ENCODE measurements at places on chromosomes 1 and 21.
A peak's percentile ranks its signal among the peaks of the same experiment; 100 is the strongest.

DNA sequence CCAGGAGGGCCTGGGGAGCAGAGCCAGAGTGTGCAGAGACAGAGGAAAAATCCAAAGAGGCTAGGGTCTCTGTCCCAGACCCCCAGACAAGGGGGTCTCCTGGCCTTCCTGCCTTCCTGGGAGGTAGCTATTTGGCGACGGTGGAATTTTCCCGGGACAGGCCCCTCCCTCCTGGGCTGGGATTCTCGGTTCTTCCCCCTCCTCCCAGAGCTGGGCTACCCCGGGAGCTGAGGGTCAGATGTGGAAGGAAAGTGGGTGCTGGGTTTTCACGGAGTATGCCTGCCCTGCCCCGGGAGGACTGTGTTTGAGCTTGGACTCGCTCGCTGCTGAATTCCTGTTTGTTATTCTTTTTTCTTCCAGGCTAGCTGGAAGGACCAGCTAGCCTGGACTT lies 759 bp downstream of the AMPD2 start:
- DNase-seq, result no peak

DNA sequence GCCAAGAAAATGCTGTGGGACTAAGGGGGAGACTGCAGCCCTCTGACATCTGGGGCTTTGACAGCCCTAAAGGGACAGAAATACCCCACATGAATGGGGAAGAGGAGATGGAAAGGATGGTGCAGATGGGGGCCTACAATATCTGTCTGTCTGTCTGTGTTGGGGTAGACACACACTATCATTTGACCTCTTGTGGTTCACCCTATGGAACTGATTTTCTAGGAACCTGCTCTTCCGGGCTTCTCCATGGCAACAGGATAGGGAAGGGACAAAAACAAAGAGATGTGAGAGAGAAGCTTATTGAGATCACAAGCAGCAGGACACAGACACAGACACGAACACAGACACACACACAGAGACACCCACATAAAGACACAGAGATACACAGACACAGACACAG lies 17.1 kb downstream of the KIF21B start:
- DNase-seq, result no peak

GRCh38 chr1:31576201-31576669 lies at the start of gene TINAGL1:
TSS of gene TINAGL1 (plus strand) at chr1:31576515. CDS start at chr1:31577149, 634 bp downstream.
- no peak for DNase-seq

- no peak for DNase-seq
Observed at GRCh38 chr1:60965280-60965854, 117.0 kb upstream of the NFIA start.

DNA sequence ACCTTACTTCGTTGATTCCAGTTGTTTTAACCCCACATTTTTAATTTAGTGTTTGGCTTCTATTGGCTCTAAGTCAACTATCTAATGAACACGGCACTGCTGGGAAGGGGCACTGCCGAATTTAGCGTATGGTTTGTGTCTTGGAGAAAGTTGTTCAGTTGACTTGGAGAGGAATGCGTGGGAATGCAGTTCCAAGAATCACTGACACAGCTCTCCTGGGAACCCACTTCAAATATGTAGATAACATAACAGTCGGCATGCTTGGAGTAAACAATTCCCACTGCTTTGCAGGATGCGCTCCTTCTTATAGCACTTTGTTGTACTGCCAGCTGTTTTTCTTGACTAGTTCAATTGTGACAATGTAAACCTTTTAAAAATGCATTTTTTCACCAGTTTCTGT lies 104.3 kb downstream of the RYR2 start:
- no peak for DNase-seq

GRCh38 chr1:162055062-162055461 lies 14.4 kb upstream of the NOS1AP start:
- no peak for DNase-seq

- DNase-seq, result no peak
Observed at GRCh38 chr1:214510914-214511638, 40.3 kb downstream of the PTPN14 start.

DNA sequence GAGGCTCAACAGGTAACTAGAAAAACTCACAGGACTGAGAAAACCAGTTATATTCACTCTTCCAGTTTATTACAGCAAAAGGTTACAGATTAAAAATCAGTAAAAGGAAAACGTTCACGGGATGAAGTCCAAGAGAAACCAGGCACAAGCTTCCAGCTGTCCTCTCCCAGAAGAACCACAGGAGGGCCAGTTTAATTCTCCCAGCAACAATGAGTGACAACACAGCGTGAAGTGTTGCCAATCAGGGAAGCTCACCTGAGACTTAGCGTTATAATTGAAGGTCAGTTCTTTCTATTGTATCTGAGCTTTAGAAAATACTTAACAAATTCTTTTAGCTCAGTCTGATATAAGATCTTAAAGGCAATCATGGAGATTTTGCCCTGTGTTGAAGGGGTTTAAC lies 65.2 kb upstream of the TNR start:
- no peak for DNase-seq

DNA sequence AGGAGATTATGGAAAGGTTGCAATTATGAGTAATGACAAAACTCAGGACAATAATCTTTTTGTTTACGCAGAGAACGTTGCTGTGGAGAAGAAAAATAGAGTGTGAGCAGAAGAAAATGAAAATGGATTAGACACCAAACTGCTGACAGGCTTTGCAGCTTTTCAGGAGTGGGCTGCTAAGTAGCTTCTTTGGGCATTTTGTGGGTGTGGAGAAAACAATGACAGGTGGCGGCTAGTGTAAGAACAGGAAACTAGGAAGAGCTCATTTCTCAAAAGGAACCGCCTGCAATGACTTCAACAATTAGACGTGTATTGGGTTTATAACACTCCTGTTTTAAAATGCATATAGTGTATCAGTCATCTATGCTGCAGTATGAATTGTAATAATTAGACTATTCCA lies 18.3 kb upstream of the PALMD start:
- no peak for DNase-seq

GRCh38 chr1:61380561-61380960 lies 298.2 kb downstream of the NFIA start:
- no peak for DNase-seq

- no peak for DNase-seq
Observed at GRCh38 chr1:6898974-6899539, 113.8 kb downstream of the CAMTA1 start.

DNA sequence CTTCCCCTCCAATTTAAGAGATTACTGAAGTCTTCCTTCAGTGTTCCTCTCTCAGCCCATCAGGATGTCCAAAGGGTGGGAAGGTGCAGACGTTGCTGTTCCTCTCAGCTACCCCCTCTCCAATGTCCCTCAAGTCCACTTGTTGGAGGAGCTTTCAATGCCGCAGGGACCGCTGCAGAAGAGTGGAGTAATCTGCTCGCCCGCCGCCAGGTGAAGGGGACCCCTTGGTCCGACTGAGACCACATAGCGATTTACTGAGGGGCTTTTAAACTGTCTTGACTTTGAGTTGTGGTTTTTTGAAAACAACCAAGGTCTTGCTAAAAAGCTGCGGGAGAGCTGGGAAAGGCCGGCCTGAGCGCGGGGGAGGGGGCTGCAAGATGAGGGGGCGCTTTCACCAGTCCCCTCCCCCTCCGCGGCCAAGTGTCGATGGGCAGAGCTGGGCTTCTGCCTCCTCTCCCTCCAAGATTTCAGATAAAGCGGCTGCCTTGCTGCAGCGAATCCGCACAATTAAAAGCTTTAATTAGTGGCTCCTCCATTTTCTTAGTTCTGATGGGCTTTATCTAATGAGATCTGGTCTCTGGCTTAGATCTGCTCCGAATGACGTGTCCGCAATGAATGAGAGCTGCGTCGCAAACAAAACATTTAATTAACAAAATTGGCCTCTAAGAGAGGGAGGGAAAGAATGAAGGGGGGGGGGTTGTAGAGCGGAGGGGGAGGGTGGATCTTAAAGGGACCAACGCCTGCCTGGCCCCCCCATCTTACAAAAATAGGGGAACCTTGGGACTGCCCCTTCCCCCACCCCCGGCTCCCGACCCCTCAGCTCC lies 5.9 kb downstream of the LMO4 start:
- DNase-seq, result no peak

- peak; percentile 43 for DNase-seq
Observed at GRCh38 chr1:113904293-113904673, 316 bp downstream of the AP4B1 start.

DNA sequence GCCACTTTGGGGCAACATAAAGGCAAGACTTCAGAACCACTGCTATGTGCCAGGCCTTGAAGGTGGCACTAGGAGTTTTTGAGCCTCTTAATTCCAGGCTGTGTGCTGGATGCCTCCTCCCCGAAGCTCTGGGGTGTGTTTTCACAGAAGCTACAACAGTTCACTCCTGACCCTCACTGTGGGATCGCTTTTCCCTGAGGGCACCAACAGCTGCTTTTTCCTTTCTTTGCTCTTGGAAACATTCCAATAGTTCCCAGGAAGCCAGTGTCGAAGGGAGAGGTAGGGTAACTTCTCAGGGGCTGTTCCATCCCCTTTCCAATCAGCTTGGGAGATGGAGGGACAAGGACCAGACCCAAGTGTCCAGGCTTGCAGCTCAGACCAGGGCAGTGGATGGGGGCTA lies 153.4 kb downstream of the C1orf94 start:
- no peak for DNase-seq

DNA sequence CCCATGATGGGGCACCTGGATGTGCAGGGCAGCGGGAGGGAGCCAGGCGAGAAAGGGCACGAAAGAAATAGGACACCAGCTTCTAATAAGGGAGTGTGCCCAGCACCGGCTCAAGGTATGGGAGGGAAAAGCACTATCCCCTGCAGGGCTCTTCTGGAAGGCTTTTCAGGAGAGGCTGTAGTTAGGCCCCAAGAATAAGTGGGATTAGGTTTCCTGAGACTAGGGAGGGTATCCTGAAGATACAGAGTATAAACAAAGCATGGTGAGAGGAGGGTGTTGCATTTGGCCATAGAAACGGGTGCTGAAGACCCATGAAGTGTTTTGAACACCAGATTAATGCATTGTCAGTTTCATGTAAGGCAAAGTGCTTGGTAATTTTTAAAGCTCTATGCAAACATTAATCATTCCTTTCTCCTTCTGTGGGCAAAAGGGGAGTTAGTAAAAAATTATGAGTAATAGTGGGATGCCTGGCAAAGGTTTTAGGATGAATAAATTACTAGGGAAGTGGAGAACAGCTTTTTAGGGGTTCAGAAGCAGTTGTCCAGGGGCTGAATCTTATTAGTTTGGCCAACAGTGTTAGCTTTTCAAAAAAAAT lies 74.0 kb downstream of the SYT6 start:
- DNase-seq, result no peak

- no peak for DNase-seq
Observed at GRCh38 chr1:110580244-110580643, 25.9 kb downstream of the KCNA2 start.

- no peak for DNase-seq
Observed at GRCh38 chr1:45272913-45273371, 53.8 kb upstream of the HPDL start.

DNA sequence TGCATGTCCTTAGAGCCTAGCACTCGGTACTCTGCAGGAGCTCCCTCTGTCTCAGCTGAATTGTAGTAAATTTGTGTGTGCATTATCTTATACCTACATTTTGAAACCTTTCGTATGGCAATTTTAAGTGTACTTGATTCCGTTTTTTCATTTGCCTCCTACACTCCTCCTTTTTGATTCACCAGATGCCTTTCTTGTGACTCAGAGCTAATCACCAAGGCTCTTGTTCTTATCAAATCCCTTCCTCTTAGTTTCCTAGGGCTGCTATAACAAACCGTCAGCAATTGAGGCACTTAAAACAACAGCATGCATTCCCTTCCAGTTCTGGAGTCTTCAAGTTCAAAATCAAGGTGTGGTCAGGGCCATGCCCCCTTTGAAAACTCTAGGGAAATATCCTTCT lies 261.0 kb downstream of the ASTN1 start:
- DNase-seq, result no peak

- peak; percentile 37 for DNase-seq
Observed at GRCh38 chr1:44723496-44724295, 7.3 kb downstream of the RNU5D-1 start.

DNA sequence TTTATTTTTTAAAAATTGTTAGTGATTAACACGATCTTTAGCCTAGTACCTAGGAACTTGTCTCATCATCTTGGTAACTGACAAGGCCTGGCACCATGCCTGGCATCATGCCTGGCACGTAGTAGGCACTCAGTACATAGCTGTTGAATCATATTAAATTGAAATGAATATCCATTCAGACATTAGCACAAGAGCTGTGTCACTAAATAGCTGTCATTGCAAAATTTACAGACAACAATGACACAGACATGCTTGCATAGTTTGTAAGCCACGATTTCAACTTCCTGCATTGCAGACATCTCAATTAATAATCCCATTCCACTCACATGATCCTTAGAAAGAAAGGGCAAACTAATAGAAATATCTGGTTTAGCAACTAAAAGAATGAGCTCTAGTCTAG lies 15.4 kb upstream of the PHACTR4 start:
- DNase-seq, result no peak

DNA sequence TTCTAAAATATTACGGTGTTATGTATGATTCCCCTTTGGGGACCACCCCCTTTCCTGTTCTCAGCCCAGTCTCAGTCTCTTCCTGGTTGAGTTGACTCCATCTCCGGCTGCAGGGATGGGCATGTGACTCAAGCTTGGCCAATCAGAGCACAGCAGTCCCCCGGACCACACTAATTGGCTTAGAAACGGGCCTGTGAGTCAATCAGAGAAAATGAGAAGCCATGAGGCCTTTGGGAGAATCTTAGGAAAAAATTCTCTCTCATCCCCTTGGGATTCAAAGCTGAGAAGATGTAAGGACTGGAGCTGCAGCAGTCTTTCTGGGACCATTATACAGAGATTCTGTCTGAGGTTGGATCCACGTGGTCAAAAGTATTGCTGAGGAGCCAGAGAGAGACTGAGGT lies 10.7 kb upstream of the FHAD1 start:
- no peak for DNase-seq

GRCh38 chr1:228414511-228415211 lies 2.0 kb downstream of the TRIM17 start:
- DNase-seq, result no peak

DNA sequence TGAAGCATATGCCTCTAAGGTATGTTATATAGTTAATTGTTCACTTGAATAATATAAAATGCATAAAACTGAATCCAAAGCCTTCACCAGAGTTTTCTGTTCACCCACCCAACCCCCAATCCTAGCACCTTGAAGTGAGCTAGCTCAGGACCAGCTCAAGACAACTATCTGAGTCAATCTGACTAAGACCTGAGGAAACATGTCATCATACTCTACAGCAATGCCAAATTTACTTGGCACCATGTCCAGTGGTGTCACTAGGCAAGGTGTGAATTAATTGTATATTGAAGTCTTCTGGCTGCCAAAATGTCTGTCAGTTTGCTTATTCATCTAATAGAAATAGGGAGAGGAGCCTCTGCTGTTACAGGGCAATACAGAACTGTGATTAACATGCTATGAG lies 3.8 kb downstream of the DNASE2B start:
- no peak for DNase-seq

Data from stimulated activated CD8-positive, alpha-beta memory T cell treated with anti-CD3 and anti-CD28 coated beads, Interleukin-7, amount 100 ng/mL, for 4 hours (primary cell).